ENCODE measurements at places on chromosomes 3 and 15.

- no peak for DNase-seq
Measured at GRCh38 chr3:43872301-43872700, 181.6 kb downstream of the ABHD5 start.

DNA sequence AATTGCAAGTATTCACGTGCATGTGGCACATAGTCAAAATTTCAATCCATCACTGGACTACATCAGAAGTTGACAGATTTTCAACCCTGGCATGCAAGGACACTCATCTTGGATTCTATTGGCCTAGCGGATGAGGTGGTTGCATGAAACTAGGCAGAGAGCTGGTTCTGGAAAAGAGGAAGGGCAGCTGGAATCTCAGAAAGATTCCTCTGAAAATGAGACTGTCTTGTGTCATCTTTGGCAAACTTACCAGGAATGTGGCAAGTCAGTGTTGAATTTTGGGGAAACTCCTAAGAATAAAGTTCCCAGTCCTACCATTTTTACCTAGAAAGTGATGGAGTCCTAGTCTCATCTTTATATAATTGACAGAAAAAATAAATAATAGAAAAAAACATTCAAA is 384.3 kb upstream of the NR2F2 start:
- no peak for DNase-seq

GRCh38 chr3:127821394-127821793 is 921 bp downstream of the MGLL start:
- peak; percentile 8 for DNase-seq

- no peak for DNase-seq
Measured at GRCh38 chr3:69855436-69856162, 116.3 kb downstream of the MITF start.

- DNase-seq = no peak
Measured at GRCh38 chr3:13135811-13136321, 62.6 kb upstream of the IQSEC1 start.

- no peak for DNase-seq
Measured at GRCh38 chr3:157931517-157931916, 174.7 kb downstream of the SHOX2 start.

- DNase-seq = no peak
Measured at GRCh38 chr3:177681156-177681555, 483.9 kb upstream of the TBL1XR1 start.

DNA sequence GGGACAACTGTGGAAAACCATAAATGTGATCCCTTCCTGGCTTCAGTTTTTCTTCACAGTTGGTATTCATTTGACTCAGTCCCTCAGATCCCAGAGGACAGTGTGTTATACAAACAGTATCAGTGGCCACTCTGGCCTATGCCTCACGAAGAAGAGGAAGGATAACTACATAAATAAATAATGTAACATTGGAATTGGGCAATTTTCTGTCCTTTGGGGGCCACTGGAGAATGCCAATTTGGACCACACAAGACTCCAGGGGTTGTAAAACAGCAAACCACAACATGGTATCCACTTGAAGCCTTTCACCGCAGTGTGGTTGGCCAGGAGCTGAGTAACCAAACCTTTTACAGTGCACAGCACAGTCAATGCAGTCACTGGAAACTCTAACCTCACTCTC is 1077.0 kb downstream of the ROBO2 start:
- no peak for DNase-seq

DNA sequence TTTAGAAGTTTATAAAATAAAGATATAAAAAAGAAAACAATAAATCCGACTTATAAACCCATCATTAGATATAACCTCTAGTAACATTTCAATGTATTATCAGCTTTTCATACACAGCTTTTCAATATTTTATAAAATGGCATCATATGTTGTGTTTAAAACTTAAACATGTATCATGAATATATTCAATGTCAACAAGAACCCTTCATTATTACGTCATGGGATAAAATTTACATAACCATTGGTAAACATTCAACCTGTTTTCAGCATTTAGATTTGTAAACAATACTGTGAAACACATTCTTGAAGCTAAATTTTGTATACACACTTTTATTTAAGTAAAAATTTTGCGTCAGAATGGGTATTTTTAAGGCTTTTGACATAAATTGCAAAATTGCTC is 153.4 kb upstream of the SOX14 start:
- no peak for DNase-seq

GRCh38 chr15:70955151-70955550 is 62.5 kb downstream of the LRRC49 start:
- no peak for DNase-seq

DNA sequence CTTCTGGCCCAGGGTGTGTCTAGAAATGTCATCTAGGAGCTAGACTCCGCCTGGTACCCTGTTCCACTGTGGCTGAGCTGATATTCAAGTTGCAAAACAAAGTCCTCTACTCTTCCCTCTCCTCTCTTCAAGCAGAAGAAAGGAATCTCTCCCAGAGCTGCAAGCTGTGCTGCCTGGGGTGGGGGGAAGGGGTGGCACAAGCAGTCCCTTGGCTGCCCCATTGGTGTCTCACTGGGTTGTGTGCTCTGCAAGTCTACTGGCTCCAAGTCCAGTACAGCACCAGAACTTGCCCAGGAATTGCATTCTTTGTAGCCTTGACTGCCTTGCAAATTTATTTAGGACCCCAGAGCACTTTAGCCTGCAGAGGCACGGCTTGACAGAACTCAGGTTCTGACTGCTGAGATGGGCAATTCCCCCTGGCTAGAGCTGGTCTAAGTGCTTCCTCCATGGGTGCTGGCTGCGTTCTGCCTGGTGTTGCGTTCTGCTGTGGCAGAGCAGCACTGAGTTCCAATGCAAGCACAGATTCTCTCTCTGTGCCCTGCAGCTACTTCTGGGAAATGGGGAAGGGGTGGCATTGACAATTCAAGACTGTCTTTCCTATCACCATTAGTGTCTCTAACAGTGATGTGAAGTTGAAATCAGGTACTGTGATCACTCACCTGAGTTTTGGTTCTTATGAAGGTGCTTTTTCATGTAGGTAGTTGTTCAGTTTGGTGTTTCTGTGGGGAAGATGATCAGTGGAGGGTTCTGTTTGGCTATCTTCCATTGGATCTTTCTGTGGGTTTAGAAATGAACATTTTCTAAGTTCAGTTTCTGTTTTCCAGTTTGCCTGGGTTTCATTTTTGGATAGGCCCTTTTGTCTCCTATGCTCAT is 39.5 kb downstream of the OXSR1 start:
- no peak for DNase-seq

DNA sequence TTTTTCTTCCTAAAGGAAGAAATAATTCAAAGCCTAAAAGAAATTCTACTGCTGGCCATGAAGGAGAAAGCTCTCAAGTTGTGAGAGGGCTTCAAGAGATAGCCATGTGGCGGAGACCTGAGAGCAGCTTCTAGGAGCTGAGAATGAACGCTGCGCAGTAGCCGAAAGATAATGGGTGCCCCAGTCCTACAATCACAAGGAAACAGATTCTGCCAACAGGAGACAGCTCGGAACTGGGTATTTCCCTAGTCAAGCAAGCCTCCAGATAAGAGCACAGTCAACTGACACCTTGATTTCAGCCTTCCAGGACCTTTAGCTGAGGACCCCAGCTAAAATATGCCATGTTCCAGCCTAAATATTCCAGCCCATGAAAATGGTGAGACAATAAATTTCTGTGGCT is 824.1 kb downstream of the FHIT start:
- no peak for DNase-seq

DNA sequence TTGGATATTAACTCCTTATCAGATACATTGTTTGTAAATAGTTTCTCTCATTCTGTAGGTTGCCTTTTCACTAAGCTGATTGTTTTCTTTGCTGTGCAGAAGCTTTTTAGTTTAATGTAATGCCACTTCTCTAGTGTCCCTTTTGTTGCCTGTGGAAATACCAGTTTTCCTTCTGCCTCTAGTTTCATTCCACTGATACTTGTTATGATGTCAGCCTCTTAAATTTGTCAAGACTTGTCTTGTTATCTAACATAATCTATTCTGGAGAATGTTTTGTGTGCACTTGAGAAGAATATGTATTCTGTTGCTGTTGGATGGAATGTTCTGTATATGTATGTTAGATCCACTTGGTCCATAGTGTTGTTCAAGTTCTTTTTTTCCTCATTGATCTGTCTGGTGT is 18.0 kb upstream of the CEP152 start:
- DNase-seq = no peak

- no peak for DNase-seq
Measured at GRCh38 chr15:57272771-57273357, 103.4 kb upstream of the CGNL1 start.

GRCh38 chr15:40893019-40893670 is 1.1 kb upstream of the VPS18 start:
- no peak for DNase-seq

DNA sequence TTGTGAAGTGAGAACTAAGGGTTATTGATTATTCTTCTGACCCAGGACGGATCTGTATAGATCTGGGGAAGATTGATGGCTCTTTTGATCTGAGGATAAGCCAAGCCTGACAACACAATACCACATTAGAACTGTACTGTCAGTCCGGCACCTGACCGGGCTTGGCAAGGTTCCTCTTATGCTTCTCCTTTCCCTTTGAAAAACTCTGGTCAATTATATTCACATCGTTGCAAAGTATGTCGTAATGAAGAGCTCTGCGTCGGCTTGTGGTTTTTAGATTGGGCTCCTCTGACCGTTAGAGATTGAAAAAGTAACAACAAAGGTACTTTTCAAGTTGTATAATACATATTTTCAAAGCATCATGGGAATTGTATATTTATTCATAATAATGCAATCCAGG is 389.8 kb downstream of the NR2F2 start:
- DNase-seq = no peak

GRCh38 chr15:80698676-80699075 is 3.6 kb downstream of the ABHD17C start:
- no peak for DNase-seq

- DNase-seq = no peak
Measured at GRCh38 chr3:7171493-7171892, 310.6 kb downstream of the GRM7 start.

- DNase-seq = no peak
Measured at GRCh38 chr3:49388289-49388820, 23.4 kb downstream of the RHOA start.

- DNase-seq = no peak
Measured at GRCh38 chr3:30084316-30084715, 522.1 kb upstream of the TGFBR2 start.

DNA sequence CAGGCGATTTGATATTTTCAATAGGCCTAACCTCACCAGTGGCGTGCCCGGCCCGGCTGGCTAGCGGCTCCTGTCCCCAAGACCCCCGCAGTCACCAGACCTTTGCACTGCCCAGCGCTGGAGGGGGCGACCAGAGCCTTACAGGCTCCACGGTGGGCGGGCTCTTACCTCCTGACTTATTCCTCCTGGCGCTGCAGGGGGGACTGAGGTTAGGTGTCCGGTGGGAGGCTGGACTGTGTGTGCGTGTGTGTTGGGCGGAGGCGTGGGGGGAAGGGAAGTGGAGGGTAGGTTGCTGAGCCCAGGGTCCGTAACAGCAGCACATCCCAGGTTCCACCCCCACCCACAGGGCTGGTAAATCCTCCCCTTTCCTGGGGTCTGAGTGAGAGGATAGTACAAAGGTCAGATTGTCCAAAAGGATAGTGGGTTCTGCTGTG is 27.5 kb upstream of the THRB start:
- DNase-seq = no peak
